ENCODE measurements at places on chromosomes 12 and 14.

- no peak for DNase-seq
Measured at GRCh38 chr14:90924621-90925340, 108.6 kb upstream of the TTC7B start.

- DNase-seq = no peak
Measured at GRCh38 chr12:15650399-15651128, 138.6 kb downstream of the EPS8 start.

- no peak for DNase-seq
Measured at GRCh38 chr14:38171197-38171596, 36.5 kb upstream of the SSTR1 start.

- DNase-seq = no peak
Measured at GRCh38 chr14:54935958-54936357, 33.3 kb upstream of the GCH1 start.

DNA sequence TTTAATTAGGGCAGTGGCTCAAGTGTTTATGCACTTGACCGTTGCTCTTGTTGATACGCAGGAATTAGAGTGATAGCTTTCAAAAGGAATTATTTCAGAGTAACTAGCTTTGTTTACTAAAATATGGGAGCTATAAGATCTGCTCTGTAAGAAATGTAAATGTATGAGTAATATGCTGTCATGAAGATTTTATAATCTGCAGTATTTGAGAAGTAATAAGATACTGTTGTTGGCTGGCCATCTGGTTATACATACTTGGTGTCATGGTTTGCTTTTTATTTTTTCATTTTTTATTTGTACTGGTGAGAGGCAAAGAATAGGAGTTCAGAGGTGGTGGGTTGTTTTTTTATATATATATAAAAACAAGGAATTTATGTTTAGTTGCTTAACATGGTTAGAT lies 58.5 kb downstream of the PLXNC1 start:
- no peak for DNase-seq

- DNase-seq = no peak
Measured at GRCh38 chr14:36570065-36570464, 12.3 kb downstream of the NKX2-8 start.

GRCh38 chr12:70165450-70165849 lies 77.8 kb upstream of the CNOT2 start:
- no peak for DNase-seq

GRCh38 chr14:21104448-21105060 lies 3.7 kb downstream of the TMEM253 start:
- no peak for DNase-seq

- DNase-seq = no peak
Measured at GRCh38 chr14:79279645-79280597, 931.4 kb downstream of the DIO2 start.

DNA sequence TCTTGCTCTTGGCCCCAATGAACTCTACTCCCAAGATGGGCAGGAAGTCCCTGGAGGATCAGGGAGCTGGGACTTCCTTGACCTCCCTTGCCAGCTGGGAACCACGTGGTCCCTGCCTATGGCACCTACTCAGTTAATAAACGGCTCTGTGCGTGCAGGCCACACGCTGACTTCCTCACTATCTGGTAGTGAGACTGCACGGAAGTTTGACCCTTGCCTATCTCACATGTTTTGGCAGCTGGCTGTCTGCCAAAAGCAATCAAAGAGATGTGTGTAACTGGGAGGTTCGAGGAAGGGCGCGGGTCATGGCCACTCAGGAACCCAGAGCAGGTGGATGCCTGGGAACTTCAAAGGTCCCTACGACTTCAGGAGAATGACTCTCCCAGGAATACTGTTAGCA lies 57.9 kb downstream of the RFLNA start:
- DNase-seq = no peak

DNA sequence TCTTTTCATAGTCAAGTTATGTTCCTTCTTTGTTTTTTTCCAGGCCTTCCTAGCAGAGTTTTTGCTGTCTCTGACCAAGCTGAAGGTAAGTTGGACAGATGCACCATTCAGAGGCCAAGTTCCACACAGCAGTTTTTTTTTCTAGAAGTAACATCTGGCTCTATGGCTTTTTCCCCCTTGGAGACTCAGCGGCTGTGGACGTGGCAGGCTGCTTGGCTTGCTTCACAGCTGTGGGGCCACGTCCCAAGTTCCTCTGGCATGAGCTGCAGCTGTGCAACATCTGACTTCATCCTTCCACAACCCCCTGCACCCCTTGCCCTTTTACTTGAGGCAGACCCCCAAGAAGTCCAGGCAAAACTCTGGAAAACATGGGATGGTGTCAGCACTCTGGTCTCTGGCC lies 24.2 kb upstream of the RHOJ start:
- DNase-seq = no peak

- no peak for DNase-seq
Measured at GRCh38 chr14:60287452-60287851, 38.4 kb downstream of the PPM1A start.

- DNase-seq = no peak
Measured at GRCh38 chr12:25041006-25041741, 92.3 kb upstream of the BCAT1 start.

DNA sequence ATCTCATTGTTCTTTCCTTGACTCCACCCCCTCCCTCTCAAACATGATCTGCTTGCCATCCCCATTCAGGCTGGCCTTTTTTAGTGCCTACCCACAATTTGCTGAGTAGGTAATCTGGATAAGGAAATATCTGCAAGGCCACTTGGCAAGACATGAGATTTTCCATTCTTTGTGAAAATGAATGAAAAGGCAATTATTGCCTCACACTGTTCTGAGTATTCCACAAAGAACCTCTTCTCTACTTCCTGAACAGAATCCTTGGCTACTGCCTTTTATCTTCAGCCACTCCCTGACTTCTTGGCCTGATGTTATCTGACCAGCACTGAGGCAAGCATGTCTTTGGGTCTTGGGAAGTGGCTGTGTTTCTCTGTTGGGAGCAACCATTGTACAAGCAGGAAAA lies 263.2 kb upstream of the ATP2B1 start:
- DNase-seq = no peak

DNA sequence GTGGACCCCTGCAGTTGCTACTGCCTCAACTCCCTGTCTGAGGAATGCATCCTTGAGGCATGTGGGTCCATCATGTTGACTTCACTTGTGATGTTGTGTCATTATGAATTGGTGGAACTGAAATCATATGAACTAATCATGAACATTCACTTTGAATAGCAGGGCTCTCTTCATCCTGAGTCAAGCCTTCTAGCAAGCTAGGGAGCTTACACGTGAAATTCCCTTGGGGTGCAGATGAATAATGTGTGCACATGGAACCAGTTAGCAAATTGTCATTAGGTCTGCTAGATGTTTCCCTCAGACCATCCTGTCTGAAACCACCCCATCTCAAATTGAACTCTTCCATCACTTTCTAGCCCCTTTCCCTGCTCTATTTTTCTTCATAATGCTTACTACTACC lies 3.6 kb downstream of the COQ6 start:
- DNase-seq = no peak

DNA sequence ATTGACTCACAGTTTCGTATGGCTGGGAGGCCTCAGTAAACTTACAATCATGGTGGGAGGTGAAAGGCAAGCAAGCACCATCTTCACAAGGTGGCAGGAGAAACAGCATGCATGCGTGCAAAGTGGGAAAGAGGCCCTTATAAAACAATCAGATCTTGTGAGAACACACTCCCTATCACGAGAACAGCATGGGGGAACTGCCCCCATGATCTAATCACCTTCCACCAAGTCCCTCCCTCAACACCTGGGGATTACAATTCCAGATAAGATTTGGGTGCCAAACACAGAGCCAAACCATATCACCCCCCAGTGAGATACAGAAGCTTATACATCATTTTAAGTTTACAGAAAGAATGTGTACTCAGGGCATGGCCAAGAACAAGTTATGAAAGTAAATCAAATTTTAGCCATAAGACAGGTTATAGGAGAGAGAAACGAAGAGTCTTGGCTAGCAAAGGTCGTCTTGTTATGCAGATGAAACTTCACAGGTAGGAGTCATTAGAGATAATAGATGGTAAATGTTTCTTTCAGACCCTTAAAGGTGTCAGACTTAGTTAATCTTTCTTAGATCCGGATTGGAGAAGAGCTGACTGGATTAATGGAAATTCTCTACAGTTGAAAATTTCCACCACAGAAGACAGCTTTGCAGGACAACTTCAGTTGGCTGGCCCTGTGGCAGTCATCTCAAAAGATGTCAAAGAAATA lies 79.8 kb upstream of the SEL1L start:
- no peak for DNase-seq

DNA sequence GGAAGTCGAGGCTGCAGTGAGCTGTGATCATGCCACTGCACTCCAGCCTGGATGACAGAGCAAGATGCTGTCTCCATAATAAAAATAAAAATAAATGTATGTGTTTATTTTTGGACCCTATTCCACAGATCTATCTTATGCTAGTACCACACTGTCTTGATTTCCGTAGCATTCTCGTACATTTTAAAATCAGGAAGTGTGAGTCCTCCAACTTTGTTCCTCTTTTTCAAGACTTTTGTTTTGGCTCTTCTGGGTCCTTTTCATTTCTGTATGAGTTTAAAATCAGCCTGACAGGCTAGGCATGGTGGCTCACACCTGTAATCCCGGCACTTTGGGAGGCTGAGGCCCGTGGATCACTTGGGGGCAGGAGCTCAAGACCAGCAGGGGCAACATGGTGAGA lies 25.8 kb downstream of the DAO start:
- DNase-seq = no peak

DNA sequence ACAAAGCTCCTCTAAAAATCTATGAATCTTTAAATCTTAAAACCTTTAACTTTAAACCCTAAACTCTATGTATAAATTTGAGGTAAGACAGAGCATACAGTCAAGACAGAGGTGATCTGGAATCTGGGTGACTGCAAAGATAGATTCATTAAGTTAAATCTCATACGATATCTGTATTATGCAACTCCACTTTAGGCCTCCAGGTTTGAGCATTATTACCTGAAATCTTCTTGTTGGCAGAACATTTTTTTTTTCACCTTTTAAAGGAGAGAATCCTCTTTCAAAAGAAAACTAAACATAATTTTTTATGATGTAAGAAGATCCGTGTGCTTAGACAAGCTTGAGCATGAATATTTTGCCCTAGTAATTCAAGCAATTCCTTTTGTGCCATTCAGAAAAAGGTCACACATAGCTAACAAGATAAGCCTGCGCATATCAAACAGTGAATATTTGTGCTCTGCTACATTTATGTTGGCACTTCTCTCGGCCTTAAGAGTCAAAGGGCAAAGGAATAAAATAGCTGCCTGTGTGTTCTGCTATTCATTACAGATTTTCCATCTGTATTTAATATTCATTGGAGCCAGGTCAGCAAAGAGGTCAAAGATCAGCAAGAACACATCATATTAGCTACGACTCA lies 163.3 kb downstream of the TMTC3 start:
- no peak for DNase-seq

- DNase-seq = no peak
Measured at GRCh38 chr12:123041042-123041531, 60.6 kb downstream of the ARL6IP4 start.
